ENCODE measurements at places on chromosomes 11 and 22.

GRCh38 chr11:114180301-114181055 is 115.7 kb upstream of the NNMT start:
- no peak for DNase-seq

DNA sequence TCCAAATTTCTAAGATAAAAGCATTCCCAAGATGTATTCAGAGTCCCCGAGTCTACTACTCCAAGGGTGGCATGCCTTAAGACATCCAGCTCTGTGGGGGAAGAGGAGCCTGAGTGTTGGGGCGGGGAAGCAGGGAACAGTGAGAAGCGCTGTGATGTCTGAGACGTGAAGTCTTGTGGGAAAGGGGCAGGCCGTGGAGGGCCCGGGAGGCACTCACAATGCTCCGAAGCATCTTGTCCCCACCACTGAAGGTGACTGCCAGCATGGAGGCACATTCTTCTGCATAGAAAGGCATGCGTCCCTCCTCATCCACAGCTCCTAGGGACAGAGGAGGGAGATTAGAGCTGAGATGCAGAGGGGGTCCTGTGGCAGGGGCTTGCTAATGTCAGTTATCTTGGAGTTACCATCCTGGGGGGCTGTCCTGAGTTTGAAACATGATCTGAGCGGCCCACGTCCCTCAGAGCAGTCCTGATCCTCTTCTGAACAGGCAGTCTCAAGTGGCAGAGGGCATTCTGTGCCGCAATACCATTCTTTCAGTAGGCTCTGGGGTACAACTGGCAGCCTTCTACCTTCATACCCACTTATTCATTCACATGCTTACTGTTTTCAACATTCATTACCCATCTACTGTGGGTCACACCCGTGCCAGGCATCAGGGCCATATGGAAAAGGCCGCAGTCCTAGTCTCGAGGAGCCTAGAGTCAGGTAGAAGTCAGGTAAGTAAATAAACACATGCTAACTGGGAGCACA is 8.7 kb downstream of the PCSK7 start:
- no peak for DNase-seq

DNA sequence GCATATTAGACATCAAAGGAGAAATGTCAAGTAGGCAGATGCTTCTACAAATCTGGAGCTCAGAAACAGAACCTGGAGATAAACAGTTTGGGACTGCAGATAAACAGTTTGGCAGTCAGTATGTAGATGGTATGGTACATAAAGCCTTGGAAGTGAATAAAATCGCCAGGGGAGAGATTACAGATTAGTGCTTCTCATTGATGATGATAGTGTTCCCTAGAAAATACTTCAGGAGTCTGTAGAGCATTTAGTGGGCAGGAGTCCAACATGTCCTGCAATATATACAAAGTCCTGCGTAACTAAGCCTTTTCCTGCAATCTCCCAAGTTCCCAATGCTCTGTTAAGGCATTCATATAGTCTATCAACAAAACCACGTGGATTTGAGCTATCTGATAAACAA is 35.2 kb downstream of the NARS2 start:
- DNase-seq, result no peak

GRCh38 chr11:107676336-107677057 is 35.4 kb downstream of the SLN start:
- DNase-seq, result no peak

DNA sequence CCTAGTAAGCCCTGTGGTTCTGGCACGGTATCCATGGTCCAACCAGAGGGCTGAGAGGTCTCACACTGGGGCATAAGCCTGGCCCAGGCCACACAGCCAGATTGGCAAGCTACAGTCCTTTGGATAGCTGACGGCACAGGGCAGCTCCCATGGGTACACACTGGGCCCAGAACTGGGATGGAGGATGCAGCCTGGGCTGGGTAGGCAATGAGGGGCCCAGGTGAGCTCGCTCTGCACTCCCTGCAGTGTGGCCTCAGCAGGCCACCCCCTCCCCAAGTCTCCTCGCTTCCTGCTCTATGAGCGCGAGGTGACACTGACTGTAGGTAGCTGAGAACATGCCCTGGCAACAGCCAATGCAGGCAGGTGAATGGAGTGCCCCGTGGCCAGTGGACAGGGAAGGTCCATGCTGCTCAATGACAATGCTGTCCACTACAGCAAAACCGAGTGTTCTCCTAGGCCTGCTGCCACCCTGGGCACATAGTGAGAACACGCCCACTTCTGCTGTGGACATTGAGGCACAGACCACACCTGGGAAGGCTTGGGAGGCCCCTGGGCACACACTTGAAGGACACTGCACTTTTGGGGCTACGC is 3.8 kb downstream of the ARVCF start:
- DNase-seq, result no peak

DNA sequence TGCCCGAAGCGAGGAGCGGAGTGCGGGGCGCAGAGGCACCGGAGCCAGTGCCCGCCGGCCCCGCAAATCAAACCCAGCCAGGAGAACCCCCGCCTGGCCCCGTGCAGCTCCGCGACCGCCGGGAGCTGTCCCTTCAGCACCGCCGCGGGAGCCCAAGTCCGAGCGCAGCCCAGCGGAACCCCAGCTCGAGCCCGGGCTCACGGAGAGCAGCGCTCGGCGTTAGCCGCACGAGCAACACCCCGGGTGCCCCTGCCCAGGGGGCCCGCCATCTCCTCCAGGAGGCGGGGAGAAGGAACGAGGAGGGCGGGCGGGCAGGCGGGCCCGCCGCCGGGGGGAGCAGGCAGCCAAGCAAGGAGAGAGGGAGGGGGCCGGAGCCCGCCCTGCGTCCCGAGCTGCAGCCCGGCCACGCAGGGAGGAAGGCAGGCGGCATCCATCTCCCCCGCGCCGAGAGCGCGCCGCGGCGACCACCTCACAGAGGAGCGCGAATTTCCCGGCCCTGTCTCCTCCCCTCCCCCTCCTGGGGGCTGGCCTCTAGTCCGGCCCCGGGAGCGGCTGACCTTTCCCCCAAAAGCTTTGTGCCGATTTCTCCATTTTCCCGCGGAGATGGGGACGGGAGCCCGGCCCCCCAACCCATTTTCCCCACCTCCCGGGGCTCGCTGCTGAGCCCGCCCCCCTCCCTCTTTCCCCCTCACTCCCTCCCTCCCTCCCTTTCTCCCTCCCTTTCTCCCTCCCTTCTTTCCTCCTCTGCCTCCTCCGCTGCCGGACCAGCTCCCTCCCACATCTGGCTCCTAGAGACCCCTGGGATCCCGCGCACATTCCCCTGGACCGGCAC is 621 bp downstream of the KCNC1 start:
- peak; percentile 91 for DNase-seq

DNA sequence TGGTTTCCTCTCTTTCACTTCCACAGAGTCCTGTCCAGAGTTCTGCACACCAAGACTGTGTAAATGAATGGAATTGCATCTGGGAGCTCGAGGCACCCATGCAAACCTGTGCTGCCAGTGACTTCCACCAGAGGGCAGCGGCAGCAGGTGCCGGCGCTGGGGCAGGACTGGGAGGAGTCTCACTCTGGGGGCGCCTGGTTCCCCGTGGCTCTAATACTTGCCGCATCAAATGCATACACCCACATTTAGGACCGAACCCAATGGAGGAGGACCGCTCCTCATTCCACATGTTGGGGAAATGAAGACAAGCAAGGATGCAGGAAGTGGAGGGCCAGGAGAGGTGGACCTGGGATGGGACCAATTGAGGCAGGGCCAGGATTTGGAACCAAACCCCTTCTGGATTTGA is 1.1 kb upstream of the CD6 start:
- no peak for DNase-seq

- DNase-seq, result no peak
These were observed 66.1 kb downstream of the CWC15 start for GRCh38 chr11:94907226-94907625.

- no peak for DNase-seq
These were observed 12.1 kb upstream of the OMP start for GRCh38 chr11:77090373-77091111.

Data from osteocyte (in vitro differentiated cells).